ENCODE measurements at places on chromosomes 3 and 15. TPM values are rescaled to one million over a fixed set of nuclear protein-coding genes. Genes with fewer than 3 reads are reported as not detected.

- no peak for DNase-seq
Measured at GRCh38 chr15:92332125-92332899, 61.4 kb upstream of the ST8SIA2 start.

GRCh38 chr3:13016083-13016720 is 57.0 kb downstream of the IQSEC1 start:
- DNase-seq, result no peak

DNA sequence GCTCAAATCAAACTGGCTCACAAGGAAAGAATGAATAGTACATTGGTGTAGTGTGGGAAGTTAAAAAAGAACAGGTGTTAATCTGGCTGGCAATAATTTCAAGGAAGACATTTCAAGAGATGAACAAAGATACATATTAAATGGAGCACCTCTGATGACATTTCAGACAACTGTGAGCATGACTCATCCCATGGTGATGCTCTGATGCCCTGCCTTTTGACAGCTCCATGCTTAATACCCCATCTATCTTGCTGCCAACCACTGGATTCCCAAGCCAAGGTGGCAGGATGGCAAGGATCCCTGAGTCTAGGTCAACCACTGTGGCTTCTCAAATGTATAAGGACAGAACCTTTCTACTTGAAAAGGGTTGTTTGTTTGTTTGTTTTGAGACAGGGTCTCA is 29.3 kb downstream of the LRRC2 start:
- DNase-seq, result peak; percentile 45

DNA sequence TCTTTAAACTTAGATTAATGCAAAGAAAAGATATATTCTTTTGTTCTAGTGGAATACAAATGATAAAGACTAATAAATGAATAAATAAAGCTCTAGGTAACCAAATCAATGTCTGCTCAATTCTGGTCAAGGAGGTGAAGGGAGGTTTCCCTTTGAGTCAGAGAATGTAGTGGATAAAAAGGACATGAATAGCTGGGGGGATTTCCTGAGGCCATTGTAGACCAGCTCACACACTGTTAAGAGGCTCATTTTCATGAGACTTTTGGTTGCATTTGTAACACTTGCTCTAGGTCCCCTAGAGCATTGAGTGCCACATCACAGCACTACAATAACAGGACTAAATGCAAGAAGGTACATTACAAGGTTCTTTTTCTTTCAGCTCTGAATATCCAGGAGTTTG is 170.7 kb downstream of the TIGIT start:
- no peak for DNase-seq

DNA sequence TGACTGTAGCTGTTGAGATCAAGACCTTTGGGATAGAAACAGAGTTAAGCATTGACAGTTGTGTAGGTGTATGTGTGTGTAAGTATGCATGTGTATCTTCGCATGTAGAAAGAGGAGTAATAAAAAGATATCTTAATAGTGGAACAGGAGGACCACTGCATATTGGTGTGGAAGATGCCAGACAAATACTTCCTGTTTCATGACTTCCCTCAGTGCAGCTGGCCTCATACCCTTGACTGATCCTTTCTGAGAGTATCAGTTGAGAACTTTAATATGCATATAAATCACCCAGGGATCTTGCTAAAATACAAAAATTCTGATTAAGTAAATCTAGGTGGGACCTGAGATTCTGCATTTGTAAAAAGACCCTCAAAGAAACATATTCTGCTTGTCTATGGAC is 8.5 kb upstream of the ZBED2 start:
- no peak for DNase-seq

RTP3 gene
- not detected for total RNA-seq

SLC24A1 gene
- total RNA-seq, result 5.0 TPM

Data from esophagus muscularis mucosa (tissue), 4 donors.